GM12892 (cell line): ENCODE measurements at places on chromosomes 7 and 10.

GRCh38 chr7:56287429-56288138, 171.4 kb upstream of the NUPR2 start:
- no peak for DNase-seq

- DNase-seq = no peak
These were observed 30.4 kb upstream of the RSU1 start for GRCh38 chr10:16847644-16848043.

DNA sequence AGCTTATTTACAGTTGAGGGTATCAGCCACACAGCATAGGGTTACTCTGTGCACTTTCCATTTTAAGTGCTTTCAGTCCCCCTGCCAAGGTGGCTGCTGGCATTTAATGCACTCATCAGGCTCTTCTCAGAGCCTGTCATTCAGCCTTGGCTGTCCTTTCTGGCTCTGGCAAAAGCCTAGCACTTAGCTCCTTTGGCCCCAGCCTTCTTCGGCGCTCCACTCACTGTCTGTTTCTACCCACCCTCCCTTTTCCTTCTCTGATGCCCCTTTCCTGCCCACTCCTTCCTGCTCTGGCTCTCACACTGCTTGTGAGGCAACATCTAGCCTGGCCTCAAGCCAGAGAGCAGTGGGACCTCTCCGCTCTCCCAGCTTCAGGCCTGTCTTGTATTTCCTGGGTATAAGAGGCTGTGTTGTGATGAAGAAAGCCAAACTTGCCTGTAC, 60.2 kb downstream of the WIPF3 start:
- DNase-seq = no peak

DNA sequence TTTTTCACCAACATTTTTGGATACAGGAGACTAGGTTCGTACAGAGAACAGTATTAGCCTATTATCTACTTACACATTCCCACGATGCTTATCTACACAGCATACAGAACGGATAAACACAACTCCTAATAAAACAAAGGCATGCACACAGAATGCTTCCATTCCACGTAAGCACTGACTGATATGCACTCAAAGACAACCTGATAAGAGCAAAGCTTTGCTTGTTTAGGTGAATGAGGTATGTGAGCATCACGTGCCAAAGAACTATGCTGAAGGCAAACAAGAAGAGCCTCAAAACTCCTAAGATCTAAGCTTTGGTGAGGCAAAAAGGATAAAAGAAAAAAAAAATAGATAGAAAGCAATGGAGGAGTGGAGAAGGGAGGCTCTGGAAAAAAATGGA, 413.5 kb upstream of the LRRN3 start:
- DNase-seq = no peak

GRCh38 chr10:43953672-43954071, 305.0 kb upstream of the ZNF32 start:
- no peak for DNase-seq

- DNase-seq = no peak
These were observed 48.3 kb upstream of the PITRM1 start for GRCh38 chr10:3220853-3221252.

DNA sequence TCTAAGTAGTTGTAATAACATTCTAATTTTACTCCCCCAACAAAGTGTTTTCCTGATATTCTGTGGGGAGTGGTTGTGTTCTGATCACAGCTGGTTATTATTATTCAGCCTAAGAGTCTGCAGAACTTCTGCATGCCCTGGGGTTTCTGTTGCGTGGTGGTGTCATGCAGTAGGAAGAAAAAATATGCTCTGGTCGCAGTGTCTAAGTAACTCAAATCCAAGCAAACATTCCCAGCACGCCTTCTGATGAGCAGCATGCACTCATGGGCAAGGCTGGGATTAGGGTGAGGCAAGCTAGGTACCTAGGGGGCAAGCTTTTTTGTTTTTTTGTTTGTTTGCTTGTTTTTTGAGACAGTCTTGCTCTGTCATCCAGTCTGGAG, 112.8 kb upstream of the KMT2E start:
- DNase-seq = no peak

DNA sequence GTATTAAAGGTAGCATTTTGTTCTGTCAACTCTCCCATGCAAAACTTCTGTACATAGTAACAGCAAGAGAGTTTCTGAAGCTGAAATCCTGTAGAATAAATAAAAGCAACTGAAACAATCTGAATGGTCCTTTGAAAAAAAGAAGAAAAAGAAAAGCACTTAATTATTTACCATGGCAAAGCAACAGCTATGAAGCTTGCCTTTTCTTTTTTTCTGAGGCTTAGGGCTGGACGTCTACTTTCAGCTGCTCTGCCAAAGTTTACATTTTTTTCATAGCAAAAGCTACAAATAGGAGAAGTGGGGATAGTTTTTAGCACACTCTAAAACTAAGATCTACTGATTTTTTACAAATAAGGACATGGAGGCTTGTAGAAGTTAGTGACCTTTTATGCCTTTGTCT, 31.3 kb upstream of the CD36 start:
- DNase-seq = no peak

DNA sequence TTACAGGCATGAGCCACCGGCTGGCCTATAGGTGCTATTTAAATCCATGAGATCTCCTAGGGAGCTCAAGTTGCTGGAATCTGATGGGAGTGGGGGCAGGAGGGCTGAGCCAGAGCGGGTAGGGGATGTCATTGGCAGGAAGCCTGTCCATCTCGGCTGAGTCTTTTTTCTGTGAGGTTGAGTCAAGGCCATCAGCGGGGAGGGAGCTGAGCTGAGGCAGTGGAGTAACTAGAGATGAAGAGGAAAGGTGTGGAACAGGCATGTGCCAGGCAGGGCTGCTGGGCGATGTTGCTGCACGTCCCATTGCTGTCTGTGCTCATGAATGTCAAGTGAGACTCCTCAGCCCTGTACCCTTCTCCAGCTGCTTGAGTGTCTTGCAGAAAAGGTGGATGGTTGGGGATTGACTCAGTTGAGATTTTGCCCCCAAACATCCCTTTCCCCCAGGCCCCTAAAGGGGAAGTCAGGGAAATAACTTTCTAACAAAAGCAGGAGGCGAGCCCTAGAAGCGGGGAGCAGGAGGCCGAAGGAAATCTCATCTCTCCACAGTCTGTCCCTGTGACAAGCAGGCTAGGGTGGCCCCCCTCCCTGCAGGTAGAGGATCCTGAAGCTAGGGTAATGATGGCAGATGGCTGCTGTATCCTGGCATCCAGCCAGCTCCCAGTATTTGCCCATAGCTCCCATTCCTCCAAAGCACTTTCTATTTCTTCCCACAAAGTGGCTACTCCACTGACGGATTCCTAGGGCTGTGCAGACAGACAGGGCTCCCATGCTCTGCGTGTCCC, 5.4 kb downstream of the ATP6V1F start:
- DNase-seq = no peak

DNA sequence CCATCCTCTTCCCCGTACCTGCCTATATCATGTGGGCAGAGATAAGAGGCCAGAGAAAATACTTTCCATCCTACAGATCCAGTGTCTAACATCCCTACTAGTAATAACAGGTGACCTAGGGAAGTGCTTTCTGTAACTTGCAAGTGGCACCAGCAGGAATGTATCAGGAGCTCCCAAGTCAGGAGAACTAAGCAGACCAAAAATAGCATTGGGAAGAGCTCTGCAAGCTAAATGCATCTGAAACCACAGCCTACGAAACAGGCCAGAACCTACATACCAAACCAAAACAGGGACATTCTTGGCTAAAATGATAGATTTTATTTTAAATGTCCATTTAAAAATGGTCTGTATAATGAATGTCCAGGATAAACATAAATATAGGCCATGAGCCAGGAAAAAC, 680.8 kb downstream of the PHTF2 start:
- DNase-seq = no peak

DNA sequence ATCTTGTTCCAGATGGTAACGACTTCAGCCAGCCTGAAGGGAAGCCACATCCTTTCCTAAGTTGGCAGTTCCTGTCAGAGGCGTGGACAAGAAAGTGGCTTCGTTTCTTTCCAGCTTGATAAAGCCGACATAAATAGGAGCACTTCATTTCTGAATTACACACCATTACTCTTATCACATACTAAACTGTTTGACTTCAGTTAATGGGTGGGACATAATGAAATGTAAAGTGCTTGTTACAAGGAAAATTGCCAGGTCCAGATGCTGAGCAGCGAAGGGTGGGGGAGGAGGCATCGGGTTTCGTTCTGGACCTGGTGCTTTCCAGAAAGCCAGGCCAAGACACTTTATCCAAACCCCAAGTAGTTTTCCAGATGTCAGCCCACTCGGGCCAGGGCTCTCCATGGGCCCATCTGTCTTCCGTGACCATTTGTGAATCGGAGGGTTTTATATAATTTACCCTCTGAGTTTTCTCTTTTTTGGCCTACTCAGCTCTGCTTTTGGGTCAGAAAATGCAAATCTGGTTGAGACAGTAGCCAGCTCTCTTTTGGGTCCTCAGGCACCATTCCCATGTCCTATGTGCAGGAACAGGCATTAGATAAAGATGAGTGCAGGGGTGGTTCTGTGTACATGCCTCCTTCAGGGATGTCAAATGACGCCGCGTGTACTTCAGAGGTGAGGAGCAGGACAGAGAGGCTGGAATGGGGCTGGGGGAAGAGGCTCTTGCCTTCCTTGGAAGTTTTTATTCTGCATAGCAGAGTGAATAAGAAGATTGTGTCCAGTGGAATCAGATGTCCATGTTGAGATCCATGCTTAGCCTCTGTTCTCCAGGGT, 90.2 kb downstream of the TACC2 start:
- DNase-seq = no peak

- no peak for DNase-seq
These were observed 193.5 kb upstream of the SP8 start for GRCh38 chr7:20980232-20980631.

GRCh38 chr7:10644849-10645248, 328.8 kb upstream of the PHF14 start:
- no peak for DNase-seq

DNA sequence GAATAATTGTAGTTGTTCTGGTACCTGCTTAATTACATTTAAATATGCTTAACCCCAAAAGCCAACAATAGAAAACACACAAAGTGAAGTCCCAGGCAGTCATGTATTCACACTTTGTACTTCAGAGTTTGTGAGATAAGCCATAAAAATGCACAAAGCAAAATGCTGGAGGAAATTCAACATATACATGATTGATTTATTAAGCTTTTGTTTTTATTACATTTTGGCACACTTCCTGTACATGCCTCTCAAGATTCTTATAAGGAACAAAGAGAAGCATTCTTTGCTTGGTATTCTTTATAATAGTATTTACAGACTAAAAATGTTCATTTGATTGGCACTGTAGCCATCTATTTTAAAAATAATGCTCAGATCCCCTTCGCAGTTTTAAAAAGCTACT, 107.7 kb upstream of the ANK3 start:
- no peak for DNase-seq

DNA sequence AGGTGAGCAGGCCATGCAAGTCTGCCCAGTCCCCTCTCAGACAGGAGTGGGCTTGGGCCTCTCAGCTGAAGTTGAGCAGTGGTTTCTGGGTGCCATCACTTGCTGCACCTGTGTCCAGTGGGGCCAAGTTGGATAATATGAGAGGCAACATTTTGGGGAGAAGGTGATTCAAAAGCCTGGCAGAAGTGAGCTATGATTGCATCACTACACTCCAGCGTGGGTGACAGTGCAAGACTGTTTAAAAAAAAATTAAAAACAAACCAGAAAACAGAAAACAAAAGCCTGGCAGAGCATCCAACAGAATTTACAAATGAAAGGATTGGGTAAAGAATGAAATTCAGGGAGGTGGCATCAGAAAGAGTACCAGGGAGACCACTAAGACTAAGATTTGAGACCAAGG, 121.5 kb upstream of the LAMB4 start:
- DNase-seq = no peak

DNA sequence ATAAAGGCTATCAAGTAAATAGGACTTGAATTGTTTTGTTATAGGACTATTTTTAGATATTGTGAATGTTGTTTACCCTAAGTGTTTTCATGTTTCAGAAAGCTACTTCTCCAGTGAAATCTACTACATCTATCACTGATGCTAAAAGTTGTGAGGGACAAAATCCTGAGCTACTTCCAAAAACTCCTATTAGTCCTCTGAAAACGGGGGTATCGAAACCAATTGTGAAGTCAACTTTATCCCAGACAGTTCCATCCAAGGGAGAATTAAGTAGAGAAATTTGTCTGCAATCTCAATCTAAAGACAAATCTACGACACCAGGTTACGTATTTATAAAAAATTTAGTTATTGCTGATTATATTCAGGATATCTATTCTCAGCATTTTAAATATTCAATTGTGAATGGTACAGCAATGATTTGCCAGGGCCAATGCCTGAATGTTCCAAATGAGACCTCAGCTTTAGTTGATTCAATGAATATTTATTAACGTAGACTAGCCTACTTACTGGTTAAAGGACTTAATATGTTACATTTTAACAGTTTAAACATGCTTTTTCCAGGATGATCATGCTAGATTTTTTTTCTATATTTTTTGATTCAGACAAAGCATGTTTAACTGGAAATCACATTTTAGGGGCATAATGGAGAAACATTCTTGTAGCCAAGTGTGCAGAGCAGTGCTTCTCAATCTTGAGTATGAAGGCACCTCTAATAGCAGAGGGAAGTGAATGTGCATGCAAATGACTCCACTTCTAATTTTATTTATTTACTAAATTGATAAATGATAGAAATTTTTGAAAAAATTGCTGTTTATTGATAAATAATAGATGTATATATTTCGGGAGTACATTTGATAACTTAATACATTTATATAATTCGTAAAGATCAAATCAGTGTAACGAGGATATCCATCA, 18.2 kb downstream of the ANLN start:
- no peak for DNase-seq

- DNase-seq = no peak
These were observed 262.8 kb downstream of the DGKB start for GRCh38 chr7:14639801-14640200.

GRCh38 chr10:98252464-98252863, 15.5 kb downstream of the LOXL4 start:
- DNase-seq = no peak

DNA sequence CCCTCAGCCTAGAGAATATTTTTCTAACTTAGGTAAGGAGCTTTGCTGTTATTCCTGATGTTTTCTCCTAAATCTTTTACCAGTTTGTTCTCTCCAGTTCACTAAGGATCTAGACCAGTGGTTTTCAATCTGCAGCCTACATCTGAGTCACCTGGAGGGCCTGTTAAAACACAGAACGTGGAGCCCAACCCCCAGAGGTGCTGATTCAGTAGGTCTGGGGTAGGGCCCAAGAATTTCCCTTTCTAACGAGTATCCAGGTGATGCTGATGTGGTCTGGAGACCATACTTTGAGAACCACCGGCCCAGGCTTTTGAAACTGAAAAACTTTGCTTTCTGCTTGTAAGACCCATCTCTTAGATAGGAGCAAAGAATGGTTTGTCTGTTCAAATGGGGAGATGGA, 51.2 kb upstream of the KMT2E start:
- DNase-seq = no peak

GRCh38 chr7:6436385-6436685, 11.4 kb downstream of the DAGLB start:
- DNase-seq = no peak

GRCh38 chr7:128363261-128363721, 1.8 kb upstream of the PRRT4 start:
- DNase-seq = no peak

GRCh38 chr7:22653951-22654350, 73.0 kb upstream of the IL6 start:
- DNase-seq = no peak
